ENCODE measurements at places on chromosomes 4 and X.

DNA sequence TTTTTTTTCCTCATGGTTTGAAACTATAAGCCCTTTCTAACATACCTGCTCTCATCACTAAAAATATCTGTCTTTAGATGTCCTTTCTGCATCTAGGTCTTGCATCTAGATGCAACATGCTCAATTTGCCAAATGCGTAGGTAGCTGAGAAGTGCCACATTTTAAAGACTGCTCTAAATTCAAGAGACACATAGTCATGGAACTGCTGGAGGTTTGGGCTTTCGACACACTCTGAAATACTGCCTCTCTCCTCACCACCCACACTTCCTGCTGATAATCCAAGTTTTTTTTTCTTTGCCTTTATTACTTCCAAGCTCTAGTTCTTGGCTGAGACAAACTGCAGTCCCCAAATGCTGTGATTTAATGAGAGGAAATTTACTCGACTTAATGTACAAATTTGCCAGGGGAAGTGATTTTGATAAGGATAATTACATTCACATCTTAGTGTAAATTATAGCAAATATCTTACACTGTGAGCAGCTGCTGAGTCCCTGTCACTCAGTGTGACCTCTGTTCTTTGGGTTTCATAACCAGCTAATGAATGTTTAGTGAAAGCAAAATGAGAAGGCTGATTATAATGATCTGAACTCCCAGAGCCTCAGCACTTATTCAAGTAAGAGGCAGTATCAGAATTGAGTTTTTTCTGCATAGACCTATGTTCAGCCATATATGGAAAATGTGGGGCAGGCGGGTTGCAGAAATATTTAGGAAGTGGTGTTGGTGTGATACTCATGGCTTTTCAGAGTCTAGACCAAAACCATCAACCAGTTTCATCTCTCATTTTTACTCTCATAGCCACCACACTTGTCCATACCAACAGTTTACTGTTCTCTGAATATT lies 31.3 kb downstream of the DRD5 start:
- DNase-seq = no peak

- DNase-seq = no peak
Measured at GRCh38 chrX:154495472-154495922, 5.1 kb upstream of the SLC10A3 start.

DNA sequence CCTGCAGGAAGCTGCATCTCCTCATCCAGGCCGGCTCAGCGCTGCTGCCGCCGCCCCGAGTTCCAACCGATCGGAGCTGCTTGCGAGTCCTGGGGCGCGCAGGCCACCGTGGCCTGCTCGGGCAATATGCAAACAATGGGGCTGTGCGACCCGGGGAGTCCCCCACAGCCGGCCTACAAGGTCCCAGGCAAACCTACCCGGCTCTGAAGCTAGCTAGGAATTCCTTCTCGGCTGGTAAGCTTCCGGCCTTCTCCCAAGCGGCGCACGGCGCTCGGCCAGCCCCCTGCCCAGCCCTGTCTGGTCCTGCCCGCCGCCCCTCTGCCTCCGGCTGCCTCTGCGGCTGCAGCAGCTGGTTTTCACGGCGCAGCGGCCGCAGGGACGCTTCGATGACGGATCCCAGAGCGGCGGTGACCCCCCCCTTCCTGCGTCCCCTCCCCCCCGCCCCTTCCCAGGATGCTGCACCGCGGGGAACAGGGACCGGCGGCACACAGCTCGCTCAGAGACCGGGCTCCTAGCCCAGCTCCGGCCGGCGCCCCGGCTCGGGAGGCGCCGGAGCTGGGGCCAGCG lies 59.4 kb downstream of the TSC22D3 start:
- DNase-seq = peak; percentile 39

- DNase-seq = peak; percentile 23
Measured at GRCh38 chrX:19372170-19372546, 28.4 kb downstream of the PDHA1 start.

DNA sequence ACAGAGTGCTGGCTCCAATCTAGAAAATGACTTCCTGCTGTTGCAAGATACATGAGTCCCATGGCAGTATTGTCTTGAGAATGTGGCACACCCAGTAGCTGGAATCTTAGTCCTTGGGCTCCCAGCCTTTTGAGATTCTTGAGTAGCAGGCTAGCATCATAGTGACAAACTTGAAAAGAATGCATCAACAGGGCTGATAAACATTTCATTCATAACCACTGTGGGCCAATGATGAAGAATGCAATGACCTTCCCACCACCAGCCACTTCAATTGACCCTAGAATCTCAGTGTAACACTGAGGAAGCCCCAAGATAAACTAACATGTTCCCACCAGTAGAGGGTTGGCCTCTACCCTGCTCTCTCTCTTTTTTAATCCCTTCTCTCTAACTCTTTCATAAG lies 329.3 kb downstream of the GBA3 start:
- DNase-seq = no peak

GRCh38 chr4:34157547-34157946 lies 2086.8 kb downstream of the ARAP2 start:
- no peak for DNase-seq

- DNase-seq = no peak
Measured at GRCh38 chrX:119190831-119191230, 45.3 kb upstream of the PGRMC1 start.

GRCh38 chr4:14478504-14478903 lies 523.8 kb upstream of the CPEB2 start:
- no peak for DNase-seq

DNA sequence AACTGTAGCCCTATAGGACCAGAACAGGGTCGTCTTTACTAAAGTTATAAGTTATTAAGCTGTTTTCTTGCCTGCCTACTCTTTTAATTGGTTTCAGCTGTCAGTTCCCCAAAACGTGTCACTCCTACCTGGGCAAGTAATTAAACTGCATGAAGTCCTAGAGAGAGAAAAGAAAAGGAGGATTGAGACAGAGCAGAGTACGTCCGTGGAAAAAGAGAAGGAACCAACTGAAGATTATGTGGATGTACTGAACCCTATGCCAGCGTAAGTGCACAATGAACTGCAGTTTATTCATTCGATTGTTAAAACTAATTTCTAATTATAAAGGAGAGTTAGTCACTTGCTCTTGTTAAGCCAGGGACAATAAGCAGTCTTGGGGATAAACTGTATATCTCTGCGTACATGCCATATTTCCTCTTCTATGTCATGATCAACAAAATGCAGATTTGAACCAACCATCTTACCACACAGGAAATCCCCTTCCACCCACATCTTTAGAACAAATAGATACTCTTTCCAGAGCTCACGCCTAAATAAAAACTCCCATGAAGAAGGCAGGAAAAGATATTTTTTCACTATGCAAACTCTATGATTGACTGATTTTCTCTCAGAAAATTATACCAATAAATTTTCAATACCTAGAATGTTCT lies 22.8 kb downstream of the STAP1 start:
- DNase-seq = no peak

DNA sequence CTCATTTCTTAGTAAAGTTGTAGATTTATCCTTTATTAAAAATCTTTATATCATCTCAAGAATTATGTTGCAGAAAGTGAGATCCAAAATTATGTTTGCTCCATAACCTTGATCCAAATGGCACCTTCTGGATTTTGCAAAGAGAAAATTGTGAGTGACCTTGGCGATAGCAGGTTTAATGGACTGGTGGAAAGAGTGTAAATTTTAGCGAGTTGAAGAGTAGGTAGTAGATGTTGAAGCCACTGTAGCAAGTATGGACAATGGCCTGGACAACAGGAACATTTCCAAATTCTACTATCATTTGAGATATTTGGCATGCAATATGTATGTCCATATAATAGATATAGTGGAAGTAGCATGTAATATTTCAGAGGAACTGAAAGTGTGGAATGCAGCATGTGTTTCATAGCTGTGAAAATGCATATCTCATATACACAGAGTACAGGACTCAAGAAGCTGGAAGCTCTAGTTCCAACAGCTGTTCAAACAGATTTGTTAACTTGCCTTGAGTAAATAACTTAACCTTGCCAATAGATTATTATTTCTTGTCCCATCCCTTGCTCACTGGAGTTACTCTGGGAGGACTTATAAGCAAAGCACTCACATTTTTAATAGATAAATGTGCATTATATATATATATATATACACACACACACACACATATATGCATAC lies 152.5 kb upstream of the TLL1 start:
- no peak for DNase-seq

DNA sequence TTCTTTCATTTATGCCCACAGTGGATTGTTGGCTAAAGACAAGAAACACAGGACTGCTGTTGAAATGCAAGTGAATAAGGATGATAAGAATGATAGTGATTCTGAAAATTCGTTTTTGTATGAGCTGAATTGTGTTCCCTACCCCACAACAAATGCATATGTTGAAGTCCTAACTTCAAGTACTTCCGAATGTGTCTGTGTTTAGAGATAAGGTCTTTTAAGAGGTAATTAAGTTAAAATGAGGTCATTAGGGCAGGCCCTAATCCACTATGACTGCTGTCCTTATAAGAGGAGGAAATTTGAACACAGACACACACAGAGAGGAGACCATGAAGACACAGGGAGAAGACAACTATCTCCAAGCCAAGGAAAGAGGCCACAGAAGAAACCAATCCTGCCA lies 126.6 kb upstream of the ACSL4 start:
- DNase-seq = no peak

- no peak for DNase-seq
Measured at GRCh38 chrX:99752776-99753175, 657.3 kb downstream of the PCDH19 start.

All from anterior cingulate cortex (tissue), 58 donors.